MG63 (cell line): ENCODE measurements at places on chromosomes 7 and 10.

DNA sequence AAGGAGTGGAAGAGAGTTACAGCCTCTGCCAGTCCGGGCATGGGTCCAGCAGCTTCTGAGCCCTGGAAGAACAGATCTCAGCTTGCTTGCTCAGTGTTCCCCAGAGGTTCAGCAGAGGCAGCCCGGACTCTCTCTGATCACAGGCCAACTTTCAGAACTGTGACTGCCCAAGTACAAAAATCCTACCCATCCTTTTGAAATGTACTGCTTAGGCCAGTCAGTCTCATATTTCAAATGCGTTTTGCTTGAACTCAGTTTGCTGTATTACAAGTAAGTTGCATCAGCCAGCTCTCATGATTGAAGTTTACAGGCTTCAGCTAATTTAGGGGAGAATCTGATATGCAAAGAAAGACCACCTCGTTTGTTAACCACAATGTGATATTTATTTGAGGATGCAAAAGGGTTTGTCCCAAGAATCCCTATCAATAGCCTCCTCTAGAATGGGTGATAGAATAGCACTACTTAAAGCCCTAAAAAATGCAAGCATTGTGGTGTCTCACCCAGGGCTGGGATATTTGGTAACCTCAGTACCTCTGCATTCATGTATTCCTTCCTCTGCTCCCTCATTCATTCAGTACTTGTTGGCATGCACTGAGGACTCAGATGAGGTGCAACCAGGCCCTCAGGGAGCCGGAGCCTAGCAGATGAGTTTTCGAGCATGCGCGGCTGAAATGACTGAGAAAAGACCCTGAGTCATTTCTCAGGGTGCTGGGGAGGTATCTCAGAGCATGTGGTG is 7.0 kb downstream of the AIMP2 start:
- DNase-seq, result peak; percentile 86

GRCh38 chr10:118521415-118522117 is 73.9 kb downstream of the PRLHR start:
- DNase-seq, result no peak

- no peak for DNase-seq
Measured at GRCh38 chr7:81025360-81025759, 106.5 kb upstream of the SEMA3C start.

DNA sequence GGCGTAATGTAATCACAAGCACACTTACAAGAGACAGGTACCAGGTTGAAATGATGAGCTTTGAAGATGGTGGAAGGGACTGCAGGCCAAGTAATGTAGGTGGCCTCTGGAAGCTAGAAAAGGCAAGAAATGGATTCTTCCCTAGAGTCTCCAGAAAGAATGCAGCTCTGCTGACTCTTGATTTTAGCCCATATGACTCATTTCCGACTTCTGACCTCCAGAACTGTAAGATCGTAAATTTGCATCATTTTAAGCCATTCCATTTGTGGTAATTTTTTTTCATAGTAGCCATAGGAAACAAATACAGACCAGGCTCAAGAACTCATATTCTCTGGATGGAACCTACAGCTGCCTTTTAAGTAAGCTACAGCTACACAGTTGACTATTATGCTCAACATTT is 315.5 kb downstream of the MAGI2 start:
- no peak for DNase-seq

DNA sequence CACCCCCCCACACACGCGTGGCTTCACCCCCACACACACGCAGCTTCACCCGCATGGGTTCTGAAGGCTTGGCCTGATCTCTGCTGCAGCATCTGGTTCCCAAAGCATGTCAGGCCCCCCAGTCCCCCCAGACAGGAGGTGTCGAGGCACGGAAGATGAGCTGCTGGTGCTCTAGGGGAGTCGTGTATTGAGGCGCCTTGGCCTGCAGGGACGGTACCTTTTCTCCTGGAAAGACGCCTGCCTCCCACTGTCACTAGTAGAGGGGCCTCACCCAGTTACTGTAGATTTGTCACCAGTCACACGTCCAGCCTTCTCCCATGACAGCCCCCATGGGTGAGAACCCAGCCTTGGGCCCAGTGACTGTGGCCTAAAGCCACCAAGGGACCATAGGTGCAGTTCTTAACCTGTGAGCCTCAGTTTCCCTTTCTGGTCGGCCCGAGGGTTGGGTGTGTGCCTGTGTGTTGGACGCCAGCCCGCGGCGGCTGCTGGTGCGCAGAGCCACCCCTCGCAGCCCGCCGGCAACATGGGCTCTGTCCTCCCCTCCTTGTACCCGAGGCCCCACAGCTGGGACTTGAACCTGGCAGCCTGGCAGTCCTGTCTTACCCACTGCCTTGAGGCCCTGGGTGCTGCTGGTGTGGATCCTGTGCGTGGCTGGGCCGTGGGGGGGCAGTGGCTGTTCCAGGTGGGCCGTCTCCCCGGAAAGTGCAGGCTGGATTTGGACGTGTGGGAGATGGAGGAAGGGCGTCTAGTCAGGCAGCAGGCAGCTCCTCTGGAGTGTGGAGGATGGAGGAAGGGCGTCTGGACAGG is 81.7 kb downstream of the NKX6-2 start:
- DNase-seq, result no peak

- DNase-seq, result peak; percentile 26
Measured at GRCh38 chr7:6246251-6246917, 26.0 kb downstream of the CYTH3 start.

- peak; percentile 19 for DNase-seq
Measured at GRCh38 chr10:114239117-114239993, at the start of gene VWA2. VWA2 (plus strand) TSS chr10:114239254; CDS start chr10:114248714, 9,460 bp downstream.

DNA sequence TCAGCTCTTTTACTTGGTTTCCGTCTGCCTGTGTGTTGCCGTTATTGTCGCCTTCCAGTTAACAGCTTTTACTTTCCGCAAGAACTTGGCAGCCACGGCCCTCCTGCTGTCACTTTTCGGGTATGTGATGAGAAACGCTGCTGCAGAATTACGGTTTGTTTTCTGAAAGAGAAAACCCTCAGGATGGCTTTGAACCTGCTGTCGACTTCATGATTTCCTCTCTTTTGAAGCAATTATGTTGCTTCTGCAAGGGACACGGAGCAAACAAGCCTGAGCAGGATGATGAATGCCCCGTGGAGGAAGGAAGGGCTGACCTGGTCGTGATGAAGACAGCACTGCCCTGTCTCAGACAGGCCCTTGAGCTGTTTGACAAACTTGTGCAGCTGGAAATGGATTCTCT is 339.8 kb downstream of the ABCA13 start:
- no peak for DNase-seq

GRCh38 chr10:5565205-5565545 is 40.4 kb downstream of the CALML3 start:
- no peak for DNase-seq

GRCh38 chr7:155262031-155262430 is 35.6 kb upstream of the INSIG1 start:
- DNase-seq, result no peak

DNA sequence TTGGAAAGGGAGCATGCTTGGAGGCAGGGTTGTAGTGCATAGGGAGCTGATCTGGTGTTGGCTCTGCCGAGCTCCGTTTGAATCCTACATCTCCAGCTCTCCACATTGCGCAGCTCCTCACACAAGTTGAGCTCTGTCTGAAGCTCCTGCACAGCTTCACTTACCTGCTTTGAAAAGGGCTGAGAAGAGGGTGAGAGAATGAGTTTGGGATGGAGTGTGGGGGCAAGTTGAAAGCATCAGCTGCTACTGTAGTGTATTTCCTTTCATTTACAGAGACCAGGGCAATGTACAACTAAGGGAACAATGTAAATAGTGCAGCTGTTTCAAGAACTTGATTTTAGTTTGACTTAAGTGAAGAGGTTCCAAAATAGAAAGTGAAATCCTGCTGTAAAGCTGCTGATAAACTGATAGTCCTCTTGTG is 88.5 kb downstream of the VTI1A start:
- no peak for DNase-seq

DNA sequence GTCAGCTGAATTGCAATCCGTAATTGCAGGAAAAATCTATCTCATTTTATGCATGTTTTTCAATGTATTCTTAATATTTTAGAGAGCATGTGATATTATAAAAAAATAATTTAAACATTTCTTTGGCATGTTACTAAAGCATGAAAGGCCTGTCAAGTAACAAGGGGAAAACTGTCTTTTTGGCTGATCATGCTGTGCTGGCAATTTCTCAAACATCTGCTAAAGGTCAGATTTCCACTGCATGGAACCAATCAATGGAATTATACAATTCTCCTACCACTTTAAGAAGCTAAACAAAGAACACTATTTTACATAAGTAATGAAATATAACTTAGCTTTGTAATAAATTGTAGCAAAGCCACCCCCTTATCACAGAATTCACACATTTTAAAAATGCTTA is 49.4 kb downstream of the JMJD1C start:
- no peak for DNase-seq

DNA sequence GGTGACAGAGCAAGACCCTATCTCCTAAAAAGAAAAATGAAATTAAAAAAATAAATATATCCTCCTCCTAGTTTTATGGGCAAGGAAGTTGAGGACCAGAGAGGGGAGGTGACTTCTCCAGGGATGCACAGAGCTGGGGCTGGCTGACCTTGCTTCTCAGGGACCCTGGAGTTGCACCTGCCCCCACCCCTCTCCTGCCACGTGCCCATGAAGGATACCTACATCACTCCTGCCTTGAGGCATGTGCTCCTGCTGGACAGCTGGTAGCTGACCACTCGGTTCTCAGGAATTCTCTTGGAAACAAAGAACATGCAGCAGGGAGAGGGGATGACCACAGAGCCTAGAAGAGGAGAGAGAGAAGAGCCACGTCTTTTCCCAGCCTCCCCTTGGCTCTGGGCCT is 522 bp downstream of the CCL24 start:
- DNase-seq, result no peak

- no peak for DNase-seq
Measured at GRCh38 chr7:90216080-90216674, 4.6 kb downstream of the STEAP2 start.

- no peak for DNase-seq
Measured at GRCh38 chr7:157502701-157503111, 165.9 kb downstream of the DNAJB6 start.

DNA sequence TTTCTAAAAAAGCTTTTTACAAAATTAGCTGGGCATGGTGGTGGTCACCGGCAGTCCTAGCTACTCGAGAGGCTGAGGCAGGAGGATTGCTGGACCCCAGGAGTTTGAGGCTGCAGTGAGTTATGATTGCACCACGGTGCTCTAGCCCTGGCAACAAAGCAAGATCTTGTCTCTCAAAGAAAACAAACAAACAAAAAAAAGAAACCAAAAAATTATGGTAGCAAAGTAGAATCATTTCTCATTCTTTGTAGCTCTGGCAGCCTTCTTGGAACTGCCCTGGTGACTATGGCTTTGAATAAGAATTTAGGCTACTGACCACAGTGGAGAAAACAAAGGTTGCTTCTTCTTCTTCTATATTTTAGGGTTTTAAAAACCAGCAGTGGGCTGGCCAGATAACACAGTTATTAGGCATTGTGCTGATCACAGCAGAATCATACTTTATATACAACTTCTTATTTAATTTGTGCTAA is 41.9 kb upstream of the PRKAR2B start:
- no peak for DNase-seq

DNA sequence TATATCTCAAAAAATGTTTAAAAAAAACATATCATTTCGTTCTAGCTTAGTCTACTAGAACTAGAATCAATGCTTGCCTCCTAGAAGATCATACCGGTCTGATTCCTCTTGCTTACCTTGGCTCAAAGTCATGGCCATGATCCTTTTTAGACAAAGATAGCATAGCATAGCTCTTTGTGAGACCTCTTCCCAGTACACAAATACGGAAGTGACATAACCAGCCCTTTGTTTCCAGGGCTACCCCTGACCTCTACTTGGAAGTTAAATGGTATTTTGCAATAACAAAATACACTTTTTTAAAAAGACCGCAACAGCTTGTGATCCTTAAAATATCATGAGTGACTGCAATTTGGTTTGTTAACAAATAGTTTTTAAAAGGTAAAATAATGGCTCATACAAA is 130.7 kb upstream of the NOBOX start:
- DNase-seq, result no peak

- DNase-seq, result no peak
Measured at GRCh38 chr10:123096452-123096851, 39.3 kb upstream of the HMX3 start.

DNA sequence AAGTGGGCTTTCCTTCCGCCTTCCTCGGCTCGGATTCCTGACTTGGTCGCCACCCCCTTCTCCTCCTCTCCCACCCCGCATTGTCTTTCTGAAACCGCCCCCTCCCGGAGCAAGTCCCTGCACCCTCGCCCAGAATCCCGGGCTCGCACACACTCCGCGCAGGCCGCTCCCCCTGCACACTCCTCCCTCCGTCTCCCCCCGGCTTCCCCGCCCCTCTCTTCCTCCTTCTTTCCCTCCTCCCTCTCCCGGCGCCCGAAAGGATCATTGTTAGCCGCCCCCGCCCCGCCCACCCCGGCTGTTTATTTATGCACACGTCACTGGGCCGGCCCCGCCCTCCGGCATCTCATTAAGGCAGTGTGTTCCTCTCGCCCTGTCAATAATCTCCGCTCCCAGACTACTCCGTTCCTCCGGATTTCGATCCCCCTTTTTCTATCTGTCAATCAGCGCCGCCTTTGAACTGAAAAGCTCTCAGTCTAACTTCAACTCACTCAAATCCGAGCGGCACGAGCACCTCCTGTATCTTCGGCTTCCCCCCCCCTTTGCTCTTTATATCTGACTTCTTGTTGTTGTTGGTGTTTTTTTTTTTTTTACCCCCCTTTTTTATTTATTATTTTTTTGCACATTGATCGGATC is at the start of gene TCF7L2:
TCF7L2 (plus strand) TSS at position 373 of the 633 bp plus-strand sequence. CDS start 510 bp downstream, outside the sequence.
- DNase-seq, result peak; percentile 96

- DNase-seq, result no peak
Measured at GRCh38 chr10:108789336-108789735, 1134.0 kb downstream of the XPNPEP1 start.

DNA sequence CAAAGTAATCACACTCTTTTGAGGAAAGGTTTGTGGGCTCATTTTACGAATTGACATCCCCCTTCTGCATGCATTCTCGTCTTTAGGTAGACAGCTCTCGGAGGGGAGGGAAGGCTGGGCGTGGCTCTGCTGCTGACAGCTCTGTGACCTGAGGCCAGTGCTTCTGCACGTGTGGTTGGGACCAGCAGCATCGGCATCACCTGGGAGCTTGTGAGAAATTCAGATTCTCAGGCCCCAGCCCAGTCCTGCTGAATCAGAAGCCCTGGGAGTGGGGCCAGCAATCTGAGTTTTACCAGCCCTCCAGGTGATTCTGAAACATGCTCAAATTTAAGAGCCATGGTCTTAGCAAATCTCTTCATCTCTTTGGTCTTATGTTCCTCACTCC is 89.4 kb downstream of the JCAD start:
- DNase-seq, result no peak

GRCh38 chr10:57786850-57787750 is 480.6 kb downstream of the IPMK start:
- DNase-seq, result no peak

- DNase-seq, result no peak
Measured at GRCh38 chr7:129468547-129468946, 33.8 kb upstream of the SMKR1 start.

- DNase-seq, result no peak
Measured at GRCh38 chr7:49080896-49081475, 156.6 kb downstream of the CDC14C start.

GRCh38 chr7:51308265-51308664 is 8.3 kb downstream of the COBL start:
- DNase-seq, result no peak

DNA sequence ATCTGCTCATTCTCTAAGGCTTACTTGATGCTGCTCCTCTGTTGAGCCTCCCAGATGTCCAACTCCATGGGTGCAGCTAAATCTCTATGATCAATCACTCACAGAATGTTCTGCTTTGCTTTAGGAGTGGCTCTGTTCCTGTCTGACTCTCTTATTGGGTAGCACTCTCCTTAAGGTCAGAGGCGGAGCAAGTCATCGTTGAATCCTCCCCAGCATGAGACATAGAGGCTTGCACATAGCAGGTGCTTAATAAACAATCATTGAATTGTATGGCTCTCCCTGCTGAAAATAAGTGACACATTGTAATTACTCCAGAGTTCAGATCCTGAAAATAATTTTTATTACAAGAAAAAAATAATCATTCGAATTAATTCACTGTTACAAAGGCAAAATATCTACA is 69.7 kb downstream of the NPS start:
- no peak for DNase-seq
